ENCODE measurements at places on chromosomes 6 and 20.

GRCh38 chr20:19735446-19735845 is 22.6 kb upstream of the RIN2 start:
- no peak for DNase-seq
- no peaks in the 10 kb centered on the region for H3K36me3 ChIP-seq
- no peak overlapping the region for H3K4me3 ChIP-seq
- peaks cover 14% of the 10 kb centered on the region for H3K4me1 ChIP-seq

- H3K36me3 ChIP-seq, result no peaks in the 10 kb centered on the region
- H3K4me1 ChIP-seq, result peaks cover 12% of the 10 kb centered on the region
- H3K27me3 ChIP-seq, result no peaks in the 10 kb centered on the region
- no peak overlapping the region for H3K27ac ChIP-seq
Observed at GRCh38 chr6:112038756-112039430, 15.0 kb upstream of the CCN6 start.

- H3K4me1 ChIP-seq, result peaks cover 33% of the 10 kb centered on the region
- H3K27me3 ChIP-seq, result no peaks in the 10 kb centered on the region
- peak overlapping the region; percentile 92 for H3K27ac ChIP-seq
- DNase-seq, result no peak
- H3K36me3 ChIP-seq, result peaks cover 14% of the 10 kb centered on the region
Observed at GRCh38 chr20:35307666-35308653, 15.7 kb upstream of the FAM83C start.

DNA sequence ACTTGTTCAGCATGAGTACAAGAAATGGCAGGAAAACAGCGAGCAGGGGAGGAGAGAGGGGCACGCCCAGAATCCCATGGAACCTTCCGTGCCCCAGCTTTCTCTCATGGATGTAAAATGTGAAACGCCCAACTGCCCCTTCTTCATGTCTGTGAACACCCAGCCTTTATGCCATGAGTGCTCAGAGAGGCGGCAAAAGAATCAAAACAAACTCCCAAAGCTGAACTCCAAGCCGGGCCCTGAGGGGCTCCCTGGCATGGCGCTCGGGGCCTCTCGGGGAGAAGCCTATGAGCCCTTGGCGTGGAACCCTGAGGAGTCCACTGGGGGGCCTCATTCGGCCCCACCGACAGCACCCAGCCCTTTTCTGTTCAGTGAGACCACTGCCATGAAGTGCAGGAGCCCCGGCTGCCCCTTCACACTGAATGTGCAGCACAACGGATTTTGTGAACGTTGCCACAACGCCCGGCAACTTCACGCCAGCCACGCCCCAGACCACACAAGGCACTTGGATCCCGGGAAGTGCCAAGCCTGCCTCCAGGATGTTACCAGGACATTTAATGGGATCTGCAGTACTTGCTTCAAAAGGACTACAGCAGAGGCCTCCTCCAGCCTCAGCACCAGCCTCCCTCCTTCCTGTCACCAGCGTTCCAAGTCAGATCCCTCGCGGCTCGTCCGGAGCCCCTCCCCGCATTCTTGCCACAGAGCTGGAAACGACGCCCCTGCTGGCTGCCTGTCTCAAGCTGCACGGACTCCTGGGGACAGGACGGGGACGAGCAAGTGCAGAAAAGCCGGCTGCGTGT is 11.6 kb downstream of the TNFAIP3 start:
- peak; percentile 86 for DNase-seq
- no peaks in the 10 kb centered on the region for H3K27me3 ChIP-seq

All from WTC11 (cell line).